ENCODE measurements at places on chromosomes 16 and 17. TPM values are rescaled to one million over a fixed set of nuclear protein-coding genes. Genes with fewer than 3 reads are reported as not detected.

DNA sequence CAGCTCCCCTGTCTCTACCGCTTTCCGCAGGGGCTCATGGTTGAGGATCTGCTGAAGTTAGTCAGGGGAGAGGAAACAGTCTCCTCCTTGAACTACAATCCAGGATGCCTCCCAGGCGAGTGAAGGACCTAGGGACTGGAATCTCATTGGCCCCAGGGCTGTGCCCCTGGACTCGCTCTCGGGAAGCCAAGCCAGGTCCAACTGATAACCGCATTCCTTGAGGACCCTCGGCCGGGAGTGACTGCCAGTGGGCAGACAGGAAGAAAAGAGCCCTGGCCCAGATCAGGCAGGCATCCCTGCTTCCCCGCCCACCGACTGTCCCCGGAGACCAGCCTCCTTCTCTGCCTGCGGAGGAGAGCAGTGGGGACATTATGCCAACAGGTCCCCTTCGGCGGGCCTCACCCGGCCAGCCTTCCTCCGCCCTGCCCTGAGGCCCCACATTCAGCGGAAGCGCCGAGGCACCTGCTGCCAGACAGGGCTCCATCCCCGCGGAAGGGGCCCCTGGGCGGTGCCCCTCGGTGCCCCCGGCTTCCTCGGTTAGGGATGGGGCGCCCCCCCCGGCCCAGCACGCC is 776 bp downstream of the LRRC75A start:
- peak; percentile 44 for DNase-seq

DNA sequence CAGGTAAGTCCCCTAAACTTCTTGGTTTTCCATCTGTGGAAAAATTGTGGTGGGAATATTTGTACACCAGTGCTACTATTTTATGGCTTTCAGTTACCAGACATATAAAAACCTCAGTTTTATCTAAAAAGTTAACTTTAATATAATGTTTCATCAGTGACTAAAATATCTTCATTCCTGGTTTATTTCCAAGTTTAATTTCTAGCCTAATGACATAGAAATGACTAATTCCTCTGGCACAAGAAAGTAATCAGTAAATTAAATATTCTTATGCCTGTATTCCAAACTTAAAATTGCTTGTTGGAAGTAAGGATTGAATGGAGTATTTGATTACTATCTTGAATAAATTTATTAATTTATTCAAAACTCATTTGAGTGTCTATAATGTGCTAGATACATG is 757.0 kb downstream of the CDH11 start:
- DNase-seq = no peak

DNA sequence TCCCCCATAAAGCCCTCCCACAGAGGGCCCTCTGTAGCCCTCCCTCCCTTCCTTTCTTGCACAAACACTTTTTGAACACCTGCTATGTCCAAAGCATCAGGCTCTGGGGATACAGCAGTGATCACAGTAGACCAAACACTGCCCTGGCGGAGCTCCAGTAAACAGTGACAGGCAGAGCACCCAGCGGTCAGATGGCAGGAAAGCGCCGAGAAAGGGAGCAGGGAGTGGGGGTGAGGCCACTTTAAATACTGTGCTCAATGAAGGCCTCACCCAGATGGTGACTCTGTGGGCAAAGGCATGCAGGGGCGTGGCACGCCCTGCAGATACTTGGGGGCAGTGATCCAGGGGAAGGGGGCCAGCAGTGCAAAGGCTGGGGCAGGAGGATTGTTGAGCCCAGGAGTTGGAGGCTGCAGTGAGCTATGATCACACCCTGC is 7.6 kb downstream of the PRR29 start:
- no peak for DNase-seq

GRCh38 chr16:65936096-65936495 is 430.4 kb upstream of the CDH5 start:
- DNase-seq = no peak

DNA sequence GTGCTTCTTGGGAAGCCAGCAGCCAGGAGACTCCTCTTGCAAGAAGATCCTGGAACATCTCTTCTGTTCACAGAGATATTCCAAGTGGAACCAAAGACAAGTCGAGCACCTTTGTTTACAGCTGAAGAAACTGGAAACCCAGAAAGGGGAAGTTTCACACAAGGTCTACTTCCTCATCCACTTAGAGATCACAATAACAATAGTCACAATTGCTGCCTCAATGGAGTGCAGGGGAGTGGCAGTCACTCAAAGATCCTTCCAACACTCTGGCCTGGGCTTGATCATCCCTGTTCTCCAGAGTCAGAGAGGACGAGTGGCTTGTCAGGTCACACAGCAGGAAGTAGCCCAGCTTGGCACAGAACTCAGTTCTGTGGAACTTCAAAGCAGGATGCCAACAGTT is 46.9 kb upstream of the SIAH1 start:
- no peak for DNase-seq

DNA sequence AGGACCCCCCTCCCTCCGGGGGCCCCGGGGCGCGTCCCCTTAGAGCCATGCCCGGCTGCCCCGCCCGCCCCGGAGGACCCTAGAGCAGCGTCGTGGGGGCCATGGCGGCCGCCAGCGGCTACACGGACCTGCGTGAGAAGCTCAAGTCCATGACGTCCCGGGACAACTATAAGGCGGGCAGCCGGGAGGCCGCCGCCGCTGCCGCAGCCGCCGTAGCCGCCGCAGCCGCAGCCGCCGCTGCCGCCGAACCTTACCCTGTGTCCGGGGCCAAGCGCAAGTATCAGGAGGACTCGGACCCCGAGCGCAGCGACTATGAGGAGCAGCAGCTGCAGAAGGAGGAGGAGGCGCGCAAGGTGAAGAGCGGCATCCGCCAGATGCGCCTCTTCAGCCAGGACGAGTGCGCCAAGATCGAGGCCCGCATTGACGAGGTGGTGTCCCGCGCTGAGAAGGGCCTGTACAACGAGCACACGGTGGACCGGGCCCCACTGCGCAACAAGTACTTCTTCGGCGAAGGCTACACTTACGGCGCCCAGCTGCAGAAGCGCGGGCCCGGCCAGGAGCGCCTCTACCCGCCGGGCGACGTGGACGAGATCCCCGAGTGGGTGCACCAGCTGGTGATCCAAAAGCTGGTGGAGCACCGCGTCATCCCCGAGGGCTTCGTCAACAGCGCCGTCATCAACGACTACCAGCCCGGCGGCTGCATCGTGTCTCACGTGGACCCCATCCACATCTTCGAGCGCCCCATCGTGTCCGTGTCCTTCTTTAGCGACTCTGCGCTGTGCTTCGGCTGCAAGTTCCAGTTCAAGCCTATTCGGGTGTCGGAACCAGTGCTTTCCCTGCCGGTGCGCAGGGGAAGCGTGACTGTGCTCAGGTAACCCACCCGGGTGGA is 759 bp downstream of the ALKBH5 start:
- peak; percentile 86 for DNase-seq

DNA sequence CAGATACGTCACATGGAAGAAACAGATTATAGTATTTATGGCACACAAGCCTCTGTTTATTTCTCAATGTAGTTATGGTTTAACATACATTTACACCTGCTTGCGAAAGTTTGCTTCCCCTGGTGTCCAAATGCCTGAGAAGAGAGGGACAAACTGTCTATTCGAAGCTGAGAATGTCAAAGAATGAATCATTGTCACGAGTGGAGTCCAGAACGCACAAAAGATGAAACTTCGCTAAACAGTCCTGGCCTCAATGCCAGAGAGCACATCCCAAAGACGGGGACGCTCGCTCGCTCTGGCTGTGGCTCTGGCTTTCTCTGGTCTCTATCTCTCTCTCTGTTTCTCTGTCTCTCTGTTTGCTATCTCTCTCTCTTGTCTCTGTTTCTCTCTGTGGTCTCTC is 298.8 kb downstream of the FOXL1 start:
- no peak for DNase-seq

GRCh38 chr17:18920911-18921441 is 31.0 kb upstream of the SLC5A10 start:
- peak; percentile 25 for DNase-seq

- DNase-seq = no peak
Measured at GRCh38 chr17:21678393-21679081, 13.8 kb upstream of the KCNJ18 start.

DNA sequence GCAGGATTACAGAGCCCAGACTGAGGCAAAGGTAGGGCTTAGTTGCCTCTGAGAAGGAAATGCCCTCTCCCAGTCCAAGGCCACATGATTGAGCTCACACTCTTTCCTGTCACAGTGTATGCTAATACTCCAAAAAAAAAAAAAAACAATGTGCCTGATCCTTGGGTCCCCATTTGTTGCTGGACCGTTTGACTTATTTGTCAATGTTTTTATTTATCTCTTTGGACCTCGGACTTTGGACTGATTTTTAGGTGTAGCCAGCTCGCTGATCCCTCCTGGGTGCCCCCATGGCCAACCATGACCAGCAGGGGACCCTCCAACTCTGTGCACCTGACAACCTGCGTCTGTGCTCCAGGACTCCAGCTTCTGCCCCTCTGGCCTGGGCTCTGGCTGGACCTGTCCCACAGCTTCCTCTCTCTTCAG is 622 bp upstream of the CCL16 start:
- peak; percentile 20 for DNase-seq

- no peak for DNase-seq
Measured at GRCh38 chr17:81741049-81741593, 29.0 kb downstream of the SLC25A10 start.

DNA sequence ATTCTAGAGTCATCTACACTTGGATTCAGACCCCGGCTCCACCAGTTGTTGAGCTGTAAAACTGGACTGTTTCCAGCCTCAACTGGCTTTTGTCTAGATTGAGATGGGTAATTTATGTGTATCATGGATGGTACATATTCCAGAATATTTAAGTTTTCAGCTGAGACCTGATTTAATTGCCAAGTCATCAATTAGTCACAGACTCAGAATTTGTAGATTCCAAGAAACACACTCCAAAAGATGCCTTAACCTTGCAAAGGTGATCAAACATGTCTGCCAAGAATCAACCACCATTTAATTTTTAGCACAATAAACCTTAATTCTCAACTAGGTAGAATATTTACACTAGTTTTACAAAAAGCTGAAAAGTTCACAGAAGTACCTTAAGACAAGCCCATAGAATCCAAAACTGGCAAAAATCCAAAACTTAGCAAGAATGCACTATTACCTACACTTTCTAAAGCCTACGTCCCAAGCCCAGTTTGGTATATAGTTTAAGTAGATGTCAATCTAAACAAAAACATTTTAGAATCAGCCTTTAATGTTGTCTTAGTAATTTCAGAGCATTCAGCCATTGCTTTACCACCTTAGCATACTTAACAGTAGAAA is 17.7 kb downstream of the SIAH1 start:
- DNase-seq = no peak

DNA sequence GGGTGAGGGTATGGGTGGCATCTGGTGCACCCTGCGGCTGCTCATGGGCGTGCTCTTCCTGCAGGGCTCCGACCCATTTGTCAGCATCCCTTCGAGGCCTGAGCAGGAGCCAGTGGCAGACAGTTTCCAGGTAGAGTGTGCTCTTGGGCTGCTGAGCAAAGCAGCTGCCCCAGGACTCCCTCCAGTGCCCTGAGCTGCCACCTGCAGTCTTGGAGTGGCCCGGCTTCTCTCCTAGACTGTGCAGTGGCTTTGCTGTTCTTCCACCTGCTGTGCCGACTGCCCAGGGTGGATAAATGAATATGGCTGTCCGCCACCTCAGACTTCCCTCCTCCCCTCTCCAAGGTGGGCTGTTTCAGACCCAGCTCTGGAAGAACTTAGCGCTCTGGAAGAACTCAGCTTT is 10.8 kb upstream of the JPT2 start:
- no peak for DNase-seq

DNA sequence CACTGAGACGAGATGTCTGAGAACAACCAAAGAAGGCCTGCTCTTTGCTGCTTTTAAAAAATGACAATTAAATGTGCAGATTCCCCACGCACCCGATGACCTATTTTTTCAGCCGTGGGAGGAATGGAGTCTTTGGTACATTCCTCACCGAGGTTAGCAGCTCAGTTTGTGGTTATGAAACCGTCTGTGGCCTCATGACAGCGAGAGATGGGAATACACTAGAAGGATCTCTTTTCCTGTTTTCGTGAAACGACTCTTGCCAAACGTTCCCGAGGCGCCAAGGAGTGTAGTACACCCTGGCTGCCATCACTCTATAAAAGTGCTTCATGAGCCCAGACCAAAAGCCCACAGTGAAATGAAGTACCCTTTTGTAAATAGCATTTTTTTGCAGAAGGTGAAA is 87.8 kb downstream of the CRISPLD2 start:
- DNase-seq = no peak

- no peak for DNase-seq
Measured at GRCh38 chr17:16489431-16489830, 2.6 kb downstream of the LRRC75A start.

DNA sequence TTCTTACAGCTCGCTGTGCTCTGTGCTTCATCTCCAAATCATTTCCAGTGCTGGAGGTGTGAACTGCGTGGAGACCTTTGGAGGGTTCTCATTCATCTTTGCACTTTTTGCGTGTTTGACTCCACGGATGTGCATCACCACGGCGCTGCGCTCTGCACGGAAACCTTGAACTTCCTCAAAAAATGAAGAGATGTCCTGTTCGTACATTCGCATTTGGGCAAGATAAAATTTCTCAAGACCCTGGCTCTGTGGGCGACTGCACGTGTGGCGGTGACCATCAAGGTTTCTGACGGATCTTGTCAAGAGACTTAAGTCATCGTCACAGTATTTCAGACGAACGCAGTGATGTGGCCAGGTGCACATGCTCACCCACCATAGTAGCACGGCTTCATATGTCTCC is 10.3 kb upstream of the PVALEF start:
- no peak for DNase-seq

DNA sequence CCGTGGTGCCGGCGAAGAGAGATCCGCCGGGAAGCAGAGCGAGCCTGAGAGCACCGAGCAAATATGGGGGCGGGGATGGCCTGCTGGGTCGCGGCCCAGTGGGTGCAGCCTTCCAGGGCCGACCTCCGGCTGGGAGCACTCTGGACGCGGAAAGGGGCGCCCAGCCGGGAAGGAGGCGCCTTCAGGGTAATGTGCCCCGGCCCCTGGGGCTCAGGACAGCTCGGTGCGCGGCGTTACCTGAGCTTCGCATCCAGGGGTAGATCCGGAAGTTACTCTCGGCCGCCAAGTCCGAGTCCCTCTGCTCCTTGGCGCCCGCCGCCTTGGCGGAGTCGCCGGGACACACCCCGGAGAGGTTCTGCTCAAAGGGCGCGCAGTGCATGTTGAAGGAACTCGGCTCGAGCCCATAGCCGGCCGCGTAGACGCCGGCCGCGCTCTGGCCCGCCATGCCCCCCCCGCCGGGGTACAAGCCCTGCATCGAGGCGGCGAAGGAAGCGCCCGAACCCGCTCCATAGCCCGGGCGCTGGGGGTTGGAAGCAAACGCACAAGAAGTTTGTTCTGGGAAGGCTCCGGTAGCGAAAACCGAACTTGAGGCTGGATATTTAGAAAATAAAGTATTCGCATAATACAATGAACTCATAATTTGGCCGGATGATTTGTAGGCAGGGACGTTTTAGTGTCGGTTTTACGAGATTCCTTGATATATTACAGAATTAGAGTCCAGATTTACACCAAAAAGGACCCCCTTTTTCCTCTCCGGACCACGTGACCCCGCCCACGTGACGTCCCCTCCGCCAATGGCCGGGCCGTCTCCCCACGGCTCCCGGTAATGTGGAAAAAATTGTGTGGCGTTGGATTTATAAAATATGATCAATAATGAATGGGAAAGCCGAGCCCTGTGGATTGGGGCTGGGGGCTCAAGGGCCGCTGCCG is at the start of gene HOXB7:
HOXB7 (minus strand) TSS at position 736 of the 930 bp plus-strand sequence; CDS start at position 637, 99 bp downstream.
- DNase-seq = peak; percentile 78

The ABI3 gene
- total RNA-seq = 19.8 TPM

The TK1 gene
- total RNA-seq = 188 TPM

The KRTAP4-9 gene
- not detected for total RNA-seq

The HOXB3 gene
- 2.6 TPM for total RNA-seq

The TBC1D3 gene
- total RNA-seq = not detected

The C17orf50 gene
- not detected for total RNA-seq

The IRF8 gene
- 41.7 TPM for total RNA-seq

All from activated CD4-positive, alpha-beta memory T cell treated with anti-CD3 and anti-CD28 coated beads for 36 hours (primary cell).